ENCODE measurements at places on chromosomes 16 and 17.

GRCh38 chr16:85800321-85800669 is 800 bp downstream of the COX4I1 start:
- peak; percentile 4 for DNase-seq

DNA sequence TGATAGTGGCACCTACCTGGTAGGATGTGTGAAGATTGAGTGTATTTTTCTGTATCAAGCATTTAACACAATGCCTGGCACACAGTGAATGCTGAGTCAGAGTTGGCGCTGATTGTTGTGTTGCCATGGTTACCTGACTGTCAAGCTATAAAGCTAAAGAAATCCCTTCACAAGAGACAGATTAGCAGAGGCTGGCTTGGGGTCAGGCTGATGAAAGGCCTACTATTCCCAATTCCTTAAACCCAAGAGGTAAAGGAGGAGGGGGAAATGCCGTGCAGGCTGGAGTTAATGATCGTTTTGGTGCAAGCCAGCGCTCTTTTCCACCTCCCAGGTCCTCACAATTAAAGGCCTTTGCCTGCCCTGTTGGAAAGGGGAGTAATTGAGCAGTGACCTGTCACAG is 5.9 kb downstream of the CLEC19A start:
- peak; percentile 58 for DNase-seq

DNA sequence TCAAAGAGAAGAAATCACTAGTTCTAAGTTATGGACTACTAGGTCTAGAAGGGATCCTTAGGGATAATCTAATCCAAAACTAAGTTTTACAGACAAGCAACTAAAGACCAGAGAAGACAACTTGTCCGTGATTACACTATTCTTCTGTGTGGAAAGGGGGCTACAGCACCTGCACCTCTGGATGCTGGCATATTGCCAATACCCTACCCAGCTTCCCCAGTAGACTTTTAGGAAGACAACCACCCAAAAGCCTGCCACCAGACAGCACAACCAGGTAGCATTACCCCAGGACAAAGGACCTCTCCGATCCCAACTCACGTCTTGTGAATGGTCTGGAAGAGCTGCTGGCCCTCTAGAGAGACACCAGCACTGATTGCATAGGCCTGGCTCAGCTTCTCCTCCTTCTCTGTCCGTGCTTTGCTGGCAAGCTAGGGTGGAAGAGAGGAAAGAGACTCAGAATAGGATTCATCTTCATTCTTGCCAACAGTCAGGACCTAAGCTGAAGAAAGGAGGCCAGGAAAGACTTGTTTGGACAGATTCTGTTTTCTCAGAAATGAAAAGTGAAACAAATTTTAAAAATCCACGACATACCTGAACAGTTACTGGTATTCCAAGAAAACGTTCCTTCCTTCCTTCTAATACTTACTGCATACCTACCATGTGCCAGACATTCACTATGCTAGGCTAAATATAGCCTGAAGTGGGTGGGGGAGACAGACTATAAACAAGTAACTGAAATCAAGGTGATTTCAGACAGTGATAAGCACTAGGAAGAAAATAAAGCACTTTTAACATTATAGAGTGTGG is 25.3 kb upstream of the TMEM101 start:
- DNase-seq: no peak

DNA sequence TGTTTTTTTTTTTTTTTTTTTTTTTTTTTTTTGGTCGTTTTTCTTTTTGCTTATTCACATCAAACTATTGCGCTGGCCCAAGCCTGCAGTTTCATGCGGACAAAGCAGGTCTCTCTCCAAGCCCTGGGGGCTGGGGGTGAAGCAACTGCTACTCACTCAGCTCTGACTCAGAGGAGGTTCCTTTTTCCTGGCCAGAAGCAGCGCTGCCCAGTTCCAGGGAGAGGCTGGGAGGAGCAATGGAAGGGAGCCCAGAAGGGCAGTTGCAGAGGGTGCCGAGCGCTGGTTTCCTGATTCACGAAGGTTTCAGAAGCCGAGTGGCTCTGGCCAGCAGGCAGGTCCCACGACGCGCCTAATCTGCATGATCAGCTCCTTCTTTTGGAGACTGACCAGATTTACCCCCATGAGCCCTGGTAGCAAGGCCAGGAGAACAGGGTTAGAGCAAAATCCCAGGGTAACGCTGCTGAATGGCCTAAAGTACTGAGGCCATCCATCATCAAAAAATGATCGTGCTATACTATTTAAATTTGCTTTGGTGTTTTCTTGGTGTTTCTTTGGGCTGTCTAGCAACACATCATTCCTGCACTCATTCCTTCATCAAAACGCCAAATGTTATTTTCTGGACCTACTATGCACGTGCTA is 144.7 kb upstream of the SOX9 start:
- DNase-seq: peak; percentile 71

DNA sequence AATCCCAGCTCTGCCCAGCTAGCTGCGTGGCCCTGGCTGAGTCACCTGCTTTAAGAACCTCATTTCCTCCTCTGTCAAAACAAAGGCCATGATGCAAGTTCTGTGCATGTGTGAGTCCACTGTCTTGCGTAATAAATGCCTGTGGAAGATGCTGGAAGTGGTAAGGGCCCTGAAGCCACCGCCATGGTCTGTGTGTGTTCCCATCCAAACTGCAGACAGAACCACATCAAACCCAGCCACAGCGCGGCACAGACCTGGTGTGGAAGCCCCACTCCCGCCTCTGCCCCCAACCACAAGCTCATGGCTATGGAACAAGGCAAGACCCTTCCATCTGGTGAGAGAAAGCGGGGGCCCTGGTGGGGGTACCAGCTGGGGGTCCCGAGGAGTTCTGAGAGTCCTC is 26.0 kb downstream of the NECAB2 start:
- DNase-seq: peak; percentile 14

GRCh38 chr17:67700725-67701119 is 17.0 kb upstream of the NOL11 start:
- no peak for DNase-seq

DNA sequence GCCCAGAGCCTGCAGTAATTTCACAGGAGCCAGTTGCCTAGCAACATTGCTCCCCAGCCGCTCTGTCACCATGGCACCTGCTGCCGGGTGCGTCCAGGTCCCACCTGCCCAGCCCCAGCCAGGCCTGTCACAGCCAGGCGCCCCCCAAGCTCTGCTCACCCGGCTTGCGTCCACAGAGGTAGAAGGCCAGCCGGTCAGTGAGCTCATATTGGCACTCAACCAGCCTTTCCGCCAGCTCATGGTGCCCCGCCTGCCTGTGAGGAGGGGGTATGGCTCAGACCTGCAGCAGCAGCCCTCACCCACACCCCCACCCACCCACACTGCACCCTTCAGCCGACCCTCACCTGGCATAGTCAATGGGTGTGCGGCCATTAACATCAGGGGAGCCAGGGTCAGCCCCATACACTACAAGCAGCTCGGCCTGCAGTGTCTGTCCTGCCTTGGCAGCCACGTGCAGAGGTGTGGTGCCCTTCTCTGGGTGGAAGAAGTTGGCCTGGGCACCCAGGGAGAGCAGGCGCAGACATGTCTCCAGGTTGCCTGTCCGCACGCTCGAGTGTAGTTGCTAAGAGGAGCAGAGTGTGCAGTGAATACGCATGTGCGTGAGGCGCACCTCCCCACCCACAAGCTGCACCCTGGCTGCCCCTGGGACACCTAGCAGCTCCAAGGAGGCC is 7.7 kb downstream of the GIT1 start:
- no peak for DNase-seq

GRCh38 chr16:82625066-82625968 is 1.5 kb upstream of the CDH13 start:
- DNase-seq: no peak

DNA sequence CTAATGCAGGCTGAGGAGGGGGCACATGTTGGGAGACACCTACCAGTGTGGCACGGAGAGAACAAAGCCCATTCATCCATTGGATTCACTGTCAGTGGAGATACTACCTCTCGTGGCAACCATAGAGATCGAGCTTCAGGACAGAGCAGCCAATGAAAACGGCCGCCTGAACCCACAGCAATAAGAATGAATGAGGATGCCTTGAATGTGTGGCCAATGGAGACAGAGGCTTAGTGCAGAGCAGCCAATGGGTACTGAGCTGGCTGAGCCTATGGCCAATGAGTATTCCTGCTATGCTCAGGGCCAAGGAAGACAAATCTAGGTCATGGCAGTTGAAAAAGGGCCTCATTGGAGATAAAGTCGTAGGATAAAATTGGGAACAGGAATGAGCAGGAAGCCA is 10.9 kb downstream of the ARHGEF15 start:
- no peak for DNase-seq

DNA sequence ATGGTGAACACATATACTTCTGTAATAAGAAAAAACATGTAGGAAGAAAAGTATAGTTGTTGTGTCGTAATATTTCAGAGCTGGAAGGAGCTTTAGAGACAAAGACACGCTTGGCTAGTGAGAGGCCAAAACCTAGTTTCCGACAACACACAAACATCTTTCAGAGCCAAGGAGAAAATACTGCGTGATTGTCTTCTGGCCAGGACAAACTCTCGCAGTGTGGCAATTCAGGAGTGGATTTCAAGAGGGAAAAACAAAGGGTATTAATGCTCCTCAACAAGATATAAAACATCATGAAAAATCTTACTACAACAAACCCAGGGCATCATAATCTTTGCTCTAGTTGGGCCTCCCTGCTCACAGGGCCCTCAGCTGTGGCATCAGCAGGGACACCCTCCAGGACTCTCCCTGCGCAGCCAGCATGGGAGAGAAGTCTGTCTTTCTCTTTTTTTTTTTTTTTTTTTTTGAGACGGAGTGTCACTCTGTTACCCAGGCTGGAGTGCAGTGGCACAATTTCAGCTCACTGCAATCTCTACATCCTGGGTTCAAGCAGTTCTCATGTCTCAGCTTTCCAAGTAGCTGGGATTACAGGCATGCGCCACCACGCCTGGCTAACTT is 66.4 kb downstream of the CYB5B start:
- no peak for DNase-seq

DNA sequence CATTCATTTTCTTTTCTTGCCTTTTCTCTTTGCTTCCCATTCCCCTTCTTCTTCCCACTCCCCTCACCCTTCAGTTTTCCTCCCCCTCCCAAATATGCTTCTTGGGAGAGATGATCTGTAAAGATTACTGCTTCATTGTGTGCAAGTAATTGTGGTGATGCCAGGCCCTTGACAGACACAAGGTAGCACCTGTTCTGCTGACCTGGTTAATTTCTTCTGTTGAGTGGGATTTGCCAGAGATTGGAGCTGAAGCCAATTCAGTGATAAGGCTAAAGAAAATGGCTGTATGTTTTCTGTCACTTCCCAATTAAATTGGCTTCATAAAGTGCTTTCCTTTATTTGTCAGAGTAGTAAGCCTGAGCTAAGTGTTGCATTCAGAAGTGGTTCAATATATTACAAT is 44.5 kb downstream of the AATF start:
- DNase-seq: no peak

GRCh38 chr17:57366177-57366557 is 109.8 kb downstream of the MSI2 start:
- DNase-seq: no peak

- no peak for DNase-seq
Measured at GRCh38 chr17:48529683-48530009, 1.2 kb downstream of the HOXB1 start.

GRCh38 chr17:17951524-17951923 is 20.7 kb downstream of the TOM1L2 start:
- no peak for DNase-seq

DNA sequence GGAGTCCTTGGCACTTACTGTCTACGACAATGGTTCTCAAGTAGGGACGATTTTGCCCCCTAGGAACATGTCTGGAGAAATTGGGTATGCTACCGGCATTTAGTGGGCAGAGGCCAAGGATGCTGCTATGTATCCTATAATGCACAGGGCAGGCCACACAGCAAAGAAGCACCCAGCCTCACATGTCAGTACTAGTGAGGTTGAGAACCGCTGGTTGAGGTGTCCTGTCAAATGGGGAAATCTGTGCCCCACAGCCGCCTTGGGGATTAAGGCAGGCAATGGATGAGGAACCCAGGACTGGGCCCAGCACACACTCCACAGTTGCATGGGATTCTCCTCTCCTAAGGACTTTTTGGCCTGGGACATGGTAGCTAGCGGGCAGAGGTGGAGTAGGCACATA is 86.7 kb upstream of the TOB1 start:
- DNase-seq: no peak

GRCh38 chr17:34434052-34434451 is 71.0 kb upstream of the CCL1 start:
- DNase-seq: no peak

- no peak for DNase-seq
Measured at GRCh38 chr16:86669937-86670749, 91.8 kb downstream of the FOXL1 start.

GRCh38 chr16:89325861-89326471 is 108.5 kb downstream of the ZNF778 start:
- DNase-seq: peak; percentile 79

DNA sequence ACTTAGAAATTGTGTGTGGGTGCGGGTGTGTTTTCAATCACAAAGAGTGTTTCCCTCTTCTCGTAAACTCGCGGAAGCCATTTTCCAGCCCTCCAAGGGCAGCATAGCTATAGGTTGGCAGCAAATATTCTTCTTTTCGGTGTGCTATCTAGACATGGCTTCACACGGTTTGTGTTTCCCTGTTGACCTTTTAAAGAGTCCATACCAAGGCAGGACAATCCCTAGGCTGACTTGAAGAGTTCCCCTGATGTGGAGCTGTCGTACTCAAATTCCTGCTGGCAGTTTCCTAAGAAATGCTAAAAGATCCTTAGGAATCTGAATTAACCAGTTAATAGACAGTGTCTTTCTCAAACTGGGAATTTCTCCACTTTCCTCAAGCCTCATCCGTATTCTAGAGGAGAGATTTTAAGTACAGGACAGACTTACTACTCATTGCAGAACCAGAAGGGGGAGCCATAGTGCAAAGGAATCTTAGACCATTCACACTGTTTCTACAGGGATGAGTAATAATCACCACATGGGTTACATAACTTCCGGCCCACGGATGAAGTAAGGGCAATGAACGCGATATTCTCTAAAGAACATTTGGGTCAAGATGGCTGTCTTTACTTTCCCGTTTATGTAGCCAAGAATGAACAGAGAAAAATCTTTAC is 288.6 kb upstream of the ELAC2 start:
- peak; percentile 65 for DNase-seq

DNA sequence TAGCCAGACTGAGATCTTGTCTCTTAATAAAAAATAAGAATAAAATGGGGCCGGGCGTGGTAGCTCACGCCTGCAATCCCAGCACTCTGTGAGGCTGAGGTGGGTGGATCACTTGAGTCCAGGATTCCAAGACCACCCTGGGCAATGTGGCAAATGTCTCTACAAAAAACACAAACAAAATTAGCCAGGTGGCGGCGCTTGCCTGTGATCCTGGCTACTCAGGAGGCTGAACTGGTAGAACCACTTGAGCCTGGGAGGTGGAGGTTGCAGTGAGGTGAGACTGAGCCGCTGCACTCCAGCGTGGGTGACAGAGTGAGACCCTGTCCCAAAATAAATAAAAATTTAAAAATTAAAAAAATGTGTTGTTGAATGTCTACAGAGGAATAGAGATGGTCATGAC is 2.9 kb upstream of the DEF8 start:
- no peak for DNase-seq

GRCh38 chr17:69228018-69228417 is 606 bp downstream of the ABCA10 start:
- DNase-seq: no peak

- DNase-seq: peak; percentile 31
Measured at GRCh38 chr16:15907863-15908478, 19.6 kb upstream of the CEP20 start.
